ENCODE measurements at places on chromosomes 4 and X. TPM values are rescaled to one million over a fixed set of nuclear protein-coding genes. Genes with fewer than 3 reads are reported as not detected.

DNA sequence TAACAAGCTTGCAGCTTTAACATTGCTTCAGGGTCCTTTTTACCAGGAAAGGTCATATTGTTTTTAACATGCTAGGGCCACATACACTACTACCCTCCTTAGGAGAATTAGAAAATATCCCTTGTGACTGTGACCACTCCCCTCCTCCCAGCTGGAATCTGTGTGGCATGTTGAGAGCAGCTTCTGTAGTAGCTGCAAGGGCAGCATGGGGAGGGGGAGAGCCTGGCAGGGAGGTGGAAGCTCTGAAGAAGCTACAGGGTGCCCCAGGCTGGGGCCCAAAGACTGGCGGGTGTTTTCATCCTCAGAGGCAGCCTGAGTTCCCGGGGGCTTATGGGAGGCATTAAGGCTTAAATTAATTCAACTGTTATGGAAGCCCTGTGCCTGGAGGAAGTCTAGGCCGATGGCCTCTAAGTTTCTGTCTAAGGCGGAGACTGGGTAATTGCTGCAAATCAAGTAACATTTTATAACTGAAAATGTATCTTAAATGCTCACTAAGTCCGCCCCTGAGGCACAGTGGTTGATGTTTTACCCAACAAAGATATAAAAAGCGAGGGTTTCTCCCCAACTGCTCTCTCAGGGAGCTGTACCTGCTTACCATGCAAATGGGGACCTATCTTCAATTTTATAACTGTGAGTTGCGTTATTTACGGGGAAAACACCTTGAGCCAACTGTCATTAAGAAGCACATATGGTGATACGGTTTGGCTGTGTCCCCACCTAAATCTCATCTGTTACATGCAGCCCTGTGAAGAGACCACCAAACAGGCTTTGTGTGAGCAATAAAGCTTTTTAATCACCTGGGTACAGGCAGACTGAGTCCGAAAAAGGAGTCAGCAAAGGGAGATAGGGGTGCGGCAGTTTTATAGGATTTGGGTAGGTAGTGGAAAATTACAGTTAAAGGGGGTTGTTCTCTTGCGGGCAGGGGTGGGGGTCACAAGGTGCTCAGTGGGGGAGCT, 37.4 kb upstream of the STS start:
- DNase-seq, result no peak

DNA sequence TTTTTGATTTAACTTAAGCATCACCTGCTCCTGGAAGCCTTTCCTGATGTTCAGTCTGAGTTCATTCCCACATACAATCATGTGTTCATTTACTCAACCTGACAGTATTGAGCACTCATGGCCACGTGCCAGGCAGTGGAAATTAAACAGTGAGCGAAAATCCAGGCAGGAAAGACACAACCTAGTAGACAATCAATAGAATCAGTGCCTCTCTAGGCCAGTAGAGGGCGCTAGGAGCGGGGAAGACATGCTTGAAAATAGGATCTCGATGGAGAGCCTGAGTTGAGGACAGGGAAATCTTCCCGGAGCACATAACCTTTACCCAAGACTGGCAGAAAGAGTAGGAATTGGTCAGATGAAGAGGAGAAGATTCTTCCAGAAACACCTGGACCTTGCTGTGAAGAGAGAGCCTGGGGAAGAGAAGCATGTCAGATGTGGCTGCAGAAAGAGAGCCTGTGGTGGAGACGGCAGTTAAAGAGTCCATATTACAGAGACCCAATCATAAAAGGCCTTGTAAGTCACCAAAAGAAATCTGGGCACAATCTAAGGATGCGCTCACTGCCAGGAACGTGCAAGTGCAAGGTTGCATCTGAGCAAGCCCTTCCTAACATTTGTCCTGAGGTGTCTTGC, 103.5 kb downstream of the LDB2 start:
- peak; percentile 68 for DNase-seq

DNA sequence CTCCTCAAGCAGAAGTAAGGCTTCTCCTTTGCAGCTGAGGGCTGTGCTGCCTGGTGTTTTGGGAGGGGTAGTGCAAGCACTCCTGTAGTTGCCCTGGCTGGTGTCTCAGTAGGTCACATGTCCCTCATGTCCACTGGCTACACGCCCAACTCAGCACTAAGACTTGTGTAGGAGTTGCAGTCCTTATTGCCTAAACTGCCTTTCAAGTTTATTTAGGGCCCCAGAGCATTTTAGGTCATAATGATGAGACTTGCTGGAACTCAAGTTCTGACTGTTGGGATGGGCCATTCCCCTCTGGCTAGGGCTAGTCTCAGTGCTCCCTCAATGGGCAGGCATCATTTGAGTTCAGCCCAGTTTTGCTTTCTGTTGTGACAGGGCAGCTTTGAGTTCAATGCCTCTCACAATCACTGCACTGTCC, 44.1 kb downstream of the PPM1K start:
- DNase-seq, result no peak

- DNase-seq, result no peak
Observed at GRCh38 chrX:107747596-107748161, 27.9 kb downstream of the TSC22D3 start.

The BCAP31 gene
- 112 TPM for total RNA-seq
